ENCODE measurements at places on chromosomes 1 and 21. TPM values are rescaled to one million over a fixed set of nuclear protein-coding genes. Genes with fewer than 3 reads are reported as not detected.
A peak's percentile ranks its signal among the peaks of the same experiment; 100 is the strongest.

GRCh38 chr1:162010175-162010506, 13.5 kb downstream of the OLFML2B start:
- no peaks in the 10 kb centered on the region for H3K4me1 ChIP-seq
- DNase-seq, result no peak

- DNase-seq, result peak; percentile 98
- no peak overlapping the region for H3K4me3 ChIP-seq
- peak overlapping the region; percentile 47 for H3K27ac ChIP-seq
- H3K27me3 ChIP-seq, result no peaks in the 10 kb centered on the region
- H3K36me3 ChIP-seq, result no peaks in the 10 kb centered on the region
These were observed 24.7 kb downstream of the CDK18 start for GRCh38 chr1:205528887-205529825.

- no peak for DNase-seq
- H3K4me1 ChIP-seq, result peaks cover 5% of the 10 kb centered on the region
- no peaks in the 10 kb centered on the region for H3K27me3 ChIP-seq
- H3K27ac ChIP-seq, result no peak overlapping the region
- no peak overlapping the region for H3K4me3 ChIP-seq
These were observed 51.9 kb downstream of the EIF4G3 start for GRCh38 chr1:21124846-21125245.

- H3K27me3 ChIP-seq, result no peaks in the 10 kb centered on the region
- H3K4me1 ChIP-seq, result no peaks in the 10 kb centered on the region
- no peak for DNase-seq
- H3K27ac ChIP-seq, result no peak overlapping the region
These were observed 14.5 kb upstream of the DDAH1 start for GRCh38 chr1:85479491-85479890.

DNA sequence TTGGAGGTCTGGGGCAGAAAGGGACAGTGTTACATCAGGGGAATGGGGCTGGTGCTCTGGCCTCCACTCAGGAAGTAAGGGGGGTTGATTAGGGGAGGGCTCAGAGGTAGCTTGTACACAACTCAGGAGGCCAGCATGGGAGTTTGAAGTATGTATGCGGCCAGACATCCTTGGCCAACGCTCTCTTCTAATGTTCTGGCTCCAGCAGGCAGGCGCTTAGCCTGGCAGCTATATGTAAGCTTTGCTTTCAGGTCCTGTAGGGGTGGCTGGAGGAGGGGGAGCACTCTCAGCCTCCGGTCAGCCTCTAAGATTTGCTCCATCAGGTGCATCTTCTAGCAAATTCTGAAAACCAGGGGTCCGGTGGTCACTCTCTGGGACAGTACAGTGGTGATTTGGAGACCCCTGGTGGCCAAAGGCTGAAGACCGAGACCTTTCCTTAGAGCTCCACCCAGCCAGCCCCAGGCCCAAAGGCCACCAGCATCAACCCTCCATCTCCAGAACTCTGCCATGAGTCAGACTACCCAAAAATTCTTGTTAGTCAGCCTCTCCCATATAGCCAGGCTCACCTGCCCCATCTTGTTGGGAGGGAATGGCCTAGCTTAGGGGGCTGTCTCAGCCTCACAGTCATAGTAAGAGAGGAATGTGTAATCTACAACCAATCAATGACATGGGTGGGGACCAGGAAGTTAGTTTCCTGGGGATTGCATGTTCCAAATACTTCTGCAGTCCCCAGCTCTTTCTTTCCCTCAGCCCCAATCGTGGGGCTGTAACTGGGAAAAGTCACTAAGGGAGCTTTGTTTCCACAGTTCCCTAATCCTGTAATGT, 9.7 kb upstream of the COL8A2 start:
- peak; percentile 79 for DNase-seq
- H3K4me3 ChIP-seq, result no peak overlapping the region
- H3K27me3 ChIP-seq, result no peaks in the 10 kb centered on the region
- no peak overlapping the region for H3K27ac ChIP-seq

- no peaks in the 10 kb centered on the region for H3K36me3 ChIP-seq
- H3K27ac ChIP-seq, result no peak overlapping the region
- no peak overlapping the region for H3K4me3 ChIP-seq
- peaks cover 39% of the 10 kb centered on the region for H3K27me3 ChIP-seq
- no peak for DNase-seq
- no peaks in the 10 kb centered on the region for H3K4me1 ChIP-seq
These were observed 2.6 kb downstream of the CYP4B1 start for GRCh38 chr1:46801323-46802055.

The EPS8L3 gene
- not detected for total RNA-seq

The CHIT1 gene
- total RNA-seq, result not detected

GRCh38 chr1:215539803-215540570, 27.1 kb upstream of the KCTD3 start:
- DNase-seq, result no peak
- peaks cover 2% of the 10 kb centered on the region for H3K36me3 ChIP-seq
- no peaks in the 10 kb centered on the region for H3K27me3 ChIP-seq

GRCh38 chr1:199010492-199010891, 371.7 kb downstream of the PTPRC start:
- no peak for DNase-seq
- no peaks in the 10 kb centered on the region for H3K4me1 ChIP-seq
- no peak overlapping the region for H3K4me3 ChIP-seq
- no peak overlapping the region for H3K27ac ChIP-seq

The ACTN2 gene
- total RNA-seq, result 0.91 TPM

The TRIM58 gene
- 1.6 TPM for total RNA-seq

GRCh38 chr1:226061068-226061840, 1.3 kb upstream of the H3-3A start:
- peak overlapping the region; percentile 97 for H3K4me3 ChIP-seq
- DNase-seq, result no peak
- peaks cover 9% of the 10 kb centered on the region for H3K36me3 ChIP-seq

- no peaks in the 10 kb centered on the region for H3K36me3 ChIP-seq
- no peak for DNase-seq
- peaks cover 52% of the 10 kb centered on the region for H3K4me1 ChIP-seq
- peaks cover 20% of the 10 kb centered on the region for H3K27me3 ChIP-seq
- peak overlapping the region; percentile 58 for H3K27ac ChIP-seq
These were observed 461.9 kb downstream of the CAMTA1 start for GRCh38 chr1:7247158-7247557.

DNA sequence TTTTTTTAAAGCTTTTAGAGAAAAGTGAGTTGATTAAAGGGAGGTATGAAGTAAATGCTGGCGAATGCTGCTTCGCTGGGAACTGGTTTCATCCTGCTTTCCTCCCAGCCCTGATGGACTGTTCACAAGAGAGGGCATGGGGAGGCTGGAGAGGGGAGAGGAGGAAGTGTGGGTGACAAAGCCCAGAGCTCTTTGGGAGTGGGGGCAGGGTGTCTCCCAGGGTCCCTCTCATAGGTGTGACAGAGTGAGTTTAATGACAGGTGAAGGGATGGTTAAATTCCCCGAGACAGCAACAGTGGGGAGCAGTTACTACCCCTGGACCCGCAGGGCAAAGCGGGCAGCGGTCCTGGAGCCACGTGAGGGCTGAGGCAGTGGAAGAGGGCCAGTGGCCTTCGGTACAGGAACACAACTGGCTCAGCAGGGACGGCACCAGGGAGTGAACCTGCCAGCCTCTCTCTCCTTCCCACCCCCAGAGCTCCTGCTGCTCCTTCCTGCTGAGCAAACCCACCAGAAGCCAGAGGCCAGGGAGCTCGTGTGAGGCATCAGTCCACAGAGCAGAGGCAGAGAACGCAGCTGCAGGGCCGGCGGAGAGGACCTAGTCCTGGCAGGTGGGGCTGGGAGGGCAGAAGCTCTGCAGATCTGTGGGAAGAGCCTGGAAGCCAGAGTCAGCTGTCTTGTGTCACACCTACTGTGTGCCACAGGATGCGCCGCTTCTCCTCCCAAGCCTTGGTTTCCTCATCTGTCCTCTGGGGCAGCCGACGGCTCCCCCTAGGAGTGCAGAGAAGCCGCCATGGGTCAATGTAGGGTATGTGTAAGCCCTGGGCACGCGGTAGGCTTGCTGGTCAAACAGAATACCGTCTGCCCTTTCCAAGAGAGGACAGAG, 20.9 kb upstream of the LRP8 start:
- H3K4me3 ChIP-seq, result no peak overlapping the region
- H3K4me1 ChIP-seq, result no peaks in the 10 kb centered on the region
- no peak for DNase-seq
- H3K27ac ChIP-seq, result no peak overlapping the region
- no peaks in the 10 kb centered on the region for H3K27me3 ChIP-seq
- H3K36me3 ChIP-seq, result no peaks in the 10 kb centered on the region

DNA sequence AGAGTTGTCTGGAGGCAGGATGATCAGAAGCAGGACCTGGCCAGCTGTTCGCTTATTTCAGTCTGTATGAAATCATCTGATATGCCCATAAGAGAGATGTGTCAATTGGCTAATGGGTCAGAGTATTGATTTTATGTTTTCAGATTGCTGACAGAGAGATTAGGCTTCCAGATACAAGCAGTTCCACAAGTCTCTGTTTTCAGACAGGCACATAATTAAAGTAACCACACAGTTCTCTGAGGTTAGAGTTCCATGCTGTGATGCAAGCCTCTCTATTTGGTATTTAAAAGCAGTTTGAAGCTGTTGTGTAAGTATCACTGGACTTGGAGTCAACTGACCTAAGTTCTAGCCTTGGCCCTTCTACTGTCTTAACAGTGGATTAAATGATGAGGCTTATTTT, 50.1 kb downstream of the ATF6 start:
- H3K4me1 ChIP-seq, result no peaks in the 10 kb centered on the region
- no peak for DNase-seq
- H3K27me3 ChIP-seq, result no peaks in the 10 kb centered on the region
- H3K4me3 ChIP-seq, result no peak overlapping the region
